Stomach (tissue), 19 donors: ENCODE measurements at places on chromosomes 5 and 9. TPM values are rescaled to one million over a fixed set of nuclear protein-coding genes. Genes with fewer than 3 reads are reported as not detected.

GRCh38 chr5:71925608-71926091, 181.6 kb upstream of the MAP1B start:
- DNase-seq = no peak

- peak; percentile 49 for DNase-seq
These were observed 31.9 kb upstream of the FANCC start for GRCh38 chr9:95349091-95350038.

GRCh38 chr9:134283111-134283515, 43.1 kb upstream of the RXRA start:
- DNase-seq = peak; percentile 91

GRCh38 chr9:93594041-93594756, 17.8 kb downstream of the PHF2 start:
- DNase-seq = no peak

DNA sequence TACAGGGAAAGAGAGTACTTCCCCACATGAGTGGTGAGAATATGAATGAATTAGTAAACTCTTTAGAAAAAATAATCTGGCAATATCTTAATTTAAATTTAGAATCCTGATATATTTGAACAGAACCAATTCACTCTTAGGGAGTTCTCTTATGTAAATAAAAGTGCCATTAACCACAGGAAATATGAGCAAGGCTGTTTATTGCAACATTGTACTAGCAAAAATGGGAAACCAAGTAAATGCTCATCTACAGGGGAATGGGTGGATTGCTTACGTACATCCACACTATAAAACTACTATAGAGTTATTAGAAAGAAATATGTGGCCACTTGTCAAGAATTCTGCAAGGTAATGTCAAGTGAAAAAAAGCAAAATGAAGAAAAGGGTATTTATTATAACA, 274.5 kb downstream of the TLE1 start:
- no peak for DNase-seq

GRCh38 chr5:97162045-97162444, 19.6 kb upstream of the LIX1 start:
- peak; percentile 92 for DNase-seq

Gene F2RL1
- total RNA-seq = 15.8 TPM

- peak; percentile 73 for DNase-seq
These were observed 13.0 kb downstream of the SLC4A9 start for GRCh38 chr5:140372971-140373487.

GRCh38 chr9:93020771-93021670, 37.5 kb upstream of the SUSD3 start:
- peak; percentile 77 for DNase-seq

DNA sequence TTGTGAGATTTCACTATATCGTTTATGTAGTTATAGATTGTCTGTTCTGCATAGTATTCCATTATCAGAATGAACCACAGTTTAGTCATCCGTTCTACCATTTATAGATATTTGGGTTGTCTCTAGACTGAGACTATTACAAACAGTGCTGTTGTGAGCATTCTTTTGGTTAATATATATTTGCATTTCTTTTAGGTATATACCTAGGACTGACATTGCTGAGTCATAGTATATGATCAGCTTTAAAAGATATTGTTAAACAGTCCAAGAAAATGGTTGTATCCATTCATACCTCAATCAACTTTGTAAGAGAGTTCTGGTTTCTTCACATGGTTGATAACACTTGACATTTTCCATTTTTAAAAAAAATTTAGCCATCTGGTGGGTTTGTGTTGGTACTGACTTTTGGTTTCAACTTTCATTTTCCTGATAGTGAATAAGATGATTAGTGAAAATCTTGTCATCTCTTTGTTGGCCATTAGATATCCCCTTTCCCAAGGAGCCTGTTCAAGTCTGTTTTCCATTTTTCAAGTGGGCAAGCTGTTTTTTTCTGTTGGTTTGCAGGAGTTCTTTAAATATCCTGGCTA, 22.9 kb upstream of the ADAM19 start:
- no peak for DNase-seq

DNA sequence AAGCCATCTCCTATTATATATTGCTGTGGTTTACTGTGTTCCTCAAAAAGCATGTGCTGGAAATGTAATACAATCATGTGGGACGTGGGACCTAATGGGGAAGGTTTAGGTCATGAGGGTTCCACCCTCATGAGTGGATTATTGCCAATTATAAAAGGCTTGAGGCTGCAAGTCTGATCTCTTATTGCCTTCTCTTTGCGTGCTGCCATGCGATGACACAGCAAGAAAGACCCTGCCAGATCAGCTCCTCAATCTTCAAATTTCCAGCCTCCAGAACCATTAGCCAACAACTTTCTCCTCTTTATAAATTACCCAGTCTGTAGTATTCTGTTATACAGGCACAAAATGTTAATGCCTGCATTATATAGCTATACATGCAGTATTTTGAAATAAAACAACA, 45.4 kb downstream of the MARCHF11 start:
- no peak for DNase-seq

Gene FRMPD1
- total RNA-seq = not detected

GRCh38 chr5:140882591-140882899, 621 bp downstream of the PCDHA13 start:
- DNase-seq = no peak

DNA sequence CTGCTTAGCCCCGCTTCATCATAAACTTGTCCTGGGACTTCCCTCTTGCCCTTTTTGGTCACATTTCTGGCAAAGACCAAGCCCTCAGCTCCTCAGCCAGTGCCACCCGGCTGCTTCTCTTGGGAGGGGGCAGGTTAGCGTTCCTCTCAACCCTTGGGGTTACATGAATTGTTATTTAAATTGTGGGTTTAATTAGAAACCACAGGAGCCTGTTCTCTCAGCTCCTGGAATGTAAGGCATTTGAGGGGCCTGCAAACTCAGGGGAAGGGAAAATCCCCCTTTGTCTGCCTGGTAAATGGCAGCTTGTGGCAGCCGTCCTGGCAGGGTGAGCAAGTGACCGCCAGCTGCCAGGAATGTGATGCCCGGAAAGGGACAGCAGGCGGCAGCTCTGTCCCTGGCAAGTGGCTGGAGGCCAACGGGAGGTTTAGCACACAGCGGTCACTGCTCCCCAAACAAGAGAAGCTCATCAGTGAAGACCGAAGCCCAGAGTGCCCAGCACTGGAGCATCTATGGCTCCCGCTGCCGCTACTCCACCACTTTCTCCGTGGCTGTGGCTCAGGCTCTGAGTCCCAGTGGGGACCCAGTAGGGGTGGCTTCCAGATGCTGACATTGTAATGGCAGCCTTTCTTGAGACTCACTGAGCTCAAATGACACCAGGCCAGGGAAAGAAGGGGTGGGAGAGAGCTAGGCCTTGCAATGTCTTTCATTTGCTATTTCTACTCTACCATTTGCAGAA, 51.7 kb downstream of the SHB start:
- DNase-seq = peak; percentile 80

DNA sequence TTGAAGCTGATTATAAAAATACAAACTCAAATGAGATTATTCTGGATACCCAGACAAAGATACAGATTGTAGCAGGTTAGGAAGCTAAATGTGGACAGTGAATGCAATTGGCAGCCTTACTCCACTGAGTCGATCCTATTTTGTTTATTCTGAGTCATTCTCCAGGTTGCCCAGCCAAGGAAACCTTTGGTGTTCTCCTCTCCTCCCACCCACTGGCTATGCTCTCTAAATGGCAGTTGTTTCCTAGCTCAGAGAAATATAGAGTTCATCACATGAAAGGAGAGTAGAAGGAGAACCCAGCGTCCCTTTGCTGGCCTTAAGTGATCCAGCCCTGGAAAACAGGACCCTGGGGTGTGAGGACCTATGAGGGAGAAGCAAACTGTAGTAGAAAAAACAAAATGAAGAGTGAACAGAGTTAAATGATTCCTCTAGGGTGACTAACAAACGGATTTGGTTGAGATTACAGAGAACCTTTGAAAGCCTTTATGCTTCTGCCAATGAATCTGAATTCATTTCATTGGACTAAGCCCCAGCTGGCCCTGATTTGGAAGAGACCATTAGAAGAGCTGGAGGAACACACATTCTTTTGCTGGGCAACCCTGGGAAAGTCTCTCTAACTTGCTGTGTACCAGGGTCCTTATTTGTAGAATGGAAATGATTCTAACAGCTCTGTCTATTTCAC, 95.1 kb downstream of the BRINP1 start:
- DNase-seq = no peak

GRCh38 chr9:131530546-131530919, 530 bp downstream of the UCK1 start:
- peak; percentile 34 for DNase-seq

DNA sequence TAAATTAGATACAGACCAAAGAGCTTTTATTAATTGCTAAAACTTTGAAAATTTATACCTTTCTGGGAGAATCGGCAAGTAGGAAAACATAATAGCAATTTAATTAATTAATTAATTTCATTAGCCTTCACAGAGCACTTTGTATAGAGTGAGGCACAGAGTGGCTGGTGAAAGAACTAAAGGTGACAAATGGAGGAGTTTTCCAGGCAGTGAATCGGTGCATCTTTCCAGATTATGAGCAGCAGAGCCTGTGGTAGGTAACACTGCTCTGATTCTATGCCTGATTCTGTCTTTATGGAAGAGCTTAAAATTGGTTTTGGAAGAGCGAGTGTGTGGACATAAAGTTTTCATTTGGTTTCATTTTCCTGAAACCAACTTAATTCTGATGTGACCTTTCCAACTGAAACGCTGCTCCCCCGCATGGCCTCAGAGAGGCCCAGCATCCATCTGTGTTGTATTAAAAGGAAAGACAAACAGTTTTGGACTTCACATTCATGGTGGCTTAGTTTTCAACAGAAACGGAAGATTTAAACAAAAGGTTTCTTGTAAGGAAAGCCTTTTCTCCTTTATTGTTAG, 188.9 kb upstream of the RPS23 start:
- DNase-seq = no peak

GRCh38 chr5:156680831-156681230, 169.3 kb upstream of the PPP1R2B start:
- DNase-seq = no peak

- no peak for DNase-seq
These were observed 18.4 kb upstream of the SLC9A3 start for GRCh38 chr5:542319-543311.

DNA sequence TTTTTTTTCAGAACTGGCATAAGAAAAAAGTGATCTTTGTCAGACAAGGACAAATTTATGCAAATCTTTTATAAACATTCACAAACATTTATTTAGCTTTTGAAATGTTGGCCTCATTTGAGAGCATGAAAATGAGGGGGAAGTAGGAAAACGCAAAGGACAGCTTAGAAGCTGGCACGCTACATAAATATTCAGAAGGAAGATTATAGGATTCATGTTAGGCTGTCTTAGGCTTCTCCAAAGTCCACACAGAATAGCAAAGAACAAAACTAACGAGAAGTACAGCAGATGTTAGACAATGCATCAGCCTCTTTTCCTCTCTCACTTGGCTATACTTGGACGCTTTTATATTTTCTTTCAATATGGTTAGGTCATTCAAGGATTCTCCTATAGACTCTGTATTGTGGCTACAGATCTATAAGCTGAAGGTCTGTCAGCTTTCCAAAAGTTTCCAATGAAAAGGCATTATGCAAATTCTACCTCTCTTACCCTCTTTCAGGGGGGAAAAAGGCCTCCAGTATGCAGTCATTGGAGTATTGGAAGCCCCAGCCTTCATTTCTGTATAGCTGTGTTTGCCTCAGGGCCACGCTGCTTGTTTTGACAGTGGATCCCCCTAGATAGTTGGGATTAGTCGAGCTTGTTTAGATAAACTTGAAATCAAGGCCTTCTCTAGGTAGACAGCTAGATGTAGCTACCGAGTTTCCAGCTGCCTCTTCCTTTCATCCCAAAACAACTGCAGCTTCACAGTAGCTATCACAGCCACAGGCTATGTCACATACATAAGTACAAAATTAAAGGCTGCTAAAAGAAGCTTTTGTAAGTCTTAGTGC, 153.0 kb downstream of the DENND1A start:
- DNase-seq = no peak

Gene PCDHB8
- total RNA-seq = 1.7 TPM

DNA sequence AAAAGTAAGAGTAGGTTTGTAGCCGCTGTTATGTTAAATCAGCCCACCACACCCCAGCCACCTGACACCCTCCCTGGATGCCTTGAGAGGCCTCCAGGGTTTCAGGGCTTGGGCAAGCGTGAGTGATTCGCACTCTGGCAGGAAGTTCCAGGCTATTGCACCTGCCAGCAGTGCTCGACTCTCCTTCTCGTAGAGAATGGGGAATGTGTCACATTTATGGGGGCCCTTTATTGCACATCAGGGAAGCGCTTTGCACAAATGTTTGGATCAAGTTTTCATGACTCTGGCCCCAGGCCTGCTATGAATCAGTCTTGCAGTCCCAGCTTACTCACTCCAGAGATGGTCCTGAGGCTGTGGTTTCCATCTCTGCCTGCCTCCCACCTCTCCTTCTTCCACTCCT, 66.1 kb upstream of the ADRA1B start:
- no peak for DNase-seq

- DNase-seq = no peak
These were observed 45.3 kb downstream of the SMARCA2 start for GRCh38 chr9:2060424-2060823.

- no peak for DNase-seq
These were observed 244.2 kb upstream of the PIK3R1 start for GRCh38 chr5:67971223-67971830.

Gene TNC
- 52.2 TPM for total RNA-seq

GRCh38 chr9:121557581-121558447, 58.2 kb upstream of the GGTA1 start:
- DNase-seq = peak; percentile 68

Gene GARIN3
- total RNA-seq = not detected

DNA sequence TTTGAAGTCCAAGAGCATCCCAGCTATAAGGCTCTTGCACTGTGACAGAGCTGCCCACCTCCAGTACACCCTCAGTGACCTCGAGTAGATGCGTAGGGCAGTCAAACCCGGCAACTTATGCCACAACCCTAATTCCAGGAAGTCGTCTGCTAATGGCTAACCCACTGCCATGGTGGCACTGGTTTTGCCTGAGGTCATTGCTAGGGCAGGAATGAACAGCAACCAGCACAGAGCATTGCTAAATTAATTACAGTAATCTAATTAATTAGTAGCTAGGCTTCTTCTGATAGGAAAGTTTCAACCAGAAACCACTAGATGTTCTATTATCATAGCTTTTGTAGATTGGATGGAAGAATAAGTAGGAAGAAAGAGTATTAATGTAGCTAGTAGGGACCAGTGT, 122.8 kb downstream of the DPYSL3 start:
- DNase-seq = no peak

DNA sequence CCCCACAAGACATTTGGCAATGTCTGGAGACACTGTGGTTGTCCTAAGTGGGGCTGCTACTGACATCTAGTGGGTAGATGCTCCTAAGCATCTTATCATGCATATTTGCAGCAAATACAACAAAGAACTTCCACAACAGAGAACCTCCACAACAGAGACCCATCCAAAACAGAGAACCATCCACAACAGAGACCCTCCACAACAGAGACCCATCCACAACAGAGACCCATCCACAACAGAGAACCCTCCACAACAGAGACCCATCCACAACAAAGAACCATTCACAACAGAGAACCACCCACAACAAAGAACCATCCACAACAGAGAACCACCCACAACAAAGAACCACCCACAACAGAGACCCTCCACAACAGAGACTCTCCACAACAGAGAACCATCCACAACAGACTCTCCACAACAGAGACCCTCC, 32.8 kb downstream of the ARPC5L start:
- no peak for DNase-seq
